ENCODE measurements at places on chromosomes 3 and 15.

DNA sequence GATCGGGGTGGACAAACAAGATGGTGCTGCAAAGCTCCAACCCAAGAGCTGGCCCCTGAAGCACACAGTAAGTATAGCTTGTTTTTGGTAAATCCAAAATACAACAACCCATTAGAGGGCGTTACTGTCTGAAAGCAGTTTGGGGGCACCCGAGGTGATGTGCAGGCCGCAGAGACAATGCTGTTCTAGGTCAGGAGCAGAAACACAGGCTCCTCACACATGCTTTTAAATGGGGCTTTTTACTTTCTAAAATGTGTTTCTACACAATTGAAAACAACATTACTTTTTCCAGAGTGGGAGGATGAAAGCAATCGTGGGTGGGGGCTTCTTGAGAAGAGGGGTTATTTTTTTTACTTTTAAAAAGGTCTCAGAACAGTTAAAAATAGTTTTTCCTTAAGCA, 1029.3 kb upstream of the CFAP20DC start:
- no peak for DNase-seq

DNA sequence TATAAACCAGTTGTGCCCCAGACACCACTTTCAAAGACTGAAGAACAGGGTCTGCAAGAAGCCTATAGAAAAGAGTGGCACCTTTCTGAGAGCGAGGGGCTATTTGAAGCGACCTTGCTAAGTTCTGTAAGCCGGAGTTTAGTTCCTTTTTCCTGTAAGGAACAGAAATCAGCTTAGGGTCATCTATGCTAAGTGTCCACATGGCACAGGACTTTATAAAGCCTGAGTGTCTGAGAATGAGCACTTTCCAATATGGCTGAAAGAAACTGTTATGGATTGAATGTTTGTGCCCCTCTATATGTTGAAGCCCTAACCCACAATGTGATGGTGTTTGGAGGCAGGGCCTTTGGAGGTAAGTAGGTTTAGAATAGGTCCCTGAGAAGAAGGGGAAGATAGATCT, 4.0 kb upstream of the A4GNT start:
- DNase-seq: no peak

- DNase-seq: no peak
These were observed 15.5 kb downstream of the CCR5 start for GRCh38 chr3:46386205-46386604.

DNA sequence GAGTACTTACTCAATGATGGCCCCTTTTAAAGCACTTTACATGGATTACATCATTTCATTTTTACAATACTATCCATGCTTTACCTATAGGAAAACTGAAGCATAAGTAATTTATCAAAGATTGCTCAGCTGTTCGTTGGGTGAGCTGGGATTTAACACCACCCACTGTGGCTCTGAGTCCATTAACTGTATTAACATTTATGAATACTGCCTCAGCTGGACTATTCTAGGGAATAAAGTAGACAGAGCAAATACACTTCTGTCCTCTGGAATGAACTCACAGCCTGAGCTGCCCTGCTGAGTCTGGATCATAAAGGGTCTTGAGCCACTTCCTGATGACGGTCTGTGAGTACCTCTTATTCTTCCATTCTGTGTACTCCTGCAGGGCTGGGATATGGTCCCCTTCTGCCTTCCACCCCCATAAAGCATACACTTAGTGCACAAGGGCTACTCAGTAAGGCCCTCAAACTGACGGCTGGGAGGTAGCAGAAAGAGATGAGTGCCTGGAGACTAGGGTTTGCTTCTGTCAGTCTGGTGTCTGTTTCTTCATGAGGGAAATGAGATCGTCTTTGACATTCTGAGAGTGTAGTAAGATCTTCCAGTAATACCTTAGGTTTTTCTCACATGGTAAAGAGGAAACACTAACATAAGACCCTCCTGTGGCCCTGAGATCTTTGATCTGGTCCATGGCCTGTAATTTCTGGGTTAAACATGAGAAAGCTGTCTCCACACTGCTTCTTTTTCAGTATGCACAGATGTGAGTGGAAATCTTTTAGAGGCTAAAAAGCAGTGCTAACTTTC, 12.6 kb upstream of the ST6GAL1 start:
- no peak for DNase-seq

DNA sequence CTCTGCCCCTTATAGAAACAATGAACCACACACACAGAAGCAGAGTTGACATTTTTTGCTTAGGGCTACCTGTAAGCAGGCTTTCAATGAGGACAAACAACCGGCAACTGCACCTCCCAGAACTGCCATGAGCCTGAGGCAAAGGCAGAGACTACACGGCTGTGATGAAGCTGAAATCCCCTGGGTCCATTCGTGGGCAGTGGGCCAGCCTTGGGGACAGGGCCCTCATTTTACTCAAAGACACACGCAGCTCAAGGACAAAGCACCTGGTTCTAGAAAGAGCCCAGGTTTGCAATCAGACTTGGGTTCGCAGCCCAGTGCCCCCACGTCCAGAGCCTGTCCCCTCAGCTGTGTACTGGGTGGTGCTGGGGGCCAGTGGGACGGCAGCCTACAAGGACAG, 17.9 kb downstream of the FAM174B start:
- no peak for DNase-seq

- peak; percentile 65 for DNase-seq
These were observed 1.2 kb upstream of the ADCY5 start for GRCh38 chr3:123449997-123450604.

DNA sequence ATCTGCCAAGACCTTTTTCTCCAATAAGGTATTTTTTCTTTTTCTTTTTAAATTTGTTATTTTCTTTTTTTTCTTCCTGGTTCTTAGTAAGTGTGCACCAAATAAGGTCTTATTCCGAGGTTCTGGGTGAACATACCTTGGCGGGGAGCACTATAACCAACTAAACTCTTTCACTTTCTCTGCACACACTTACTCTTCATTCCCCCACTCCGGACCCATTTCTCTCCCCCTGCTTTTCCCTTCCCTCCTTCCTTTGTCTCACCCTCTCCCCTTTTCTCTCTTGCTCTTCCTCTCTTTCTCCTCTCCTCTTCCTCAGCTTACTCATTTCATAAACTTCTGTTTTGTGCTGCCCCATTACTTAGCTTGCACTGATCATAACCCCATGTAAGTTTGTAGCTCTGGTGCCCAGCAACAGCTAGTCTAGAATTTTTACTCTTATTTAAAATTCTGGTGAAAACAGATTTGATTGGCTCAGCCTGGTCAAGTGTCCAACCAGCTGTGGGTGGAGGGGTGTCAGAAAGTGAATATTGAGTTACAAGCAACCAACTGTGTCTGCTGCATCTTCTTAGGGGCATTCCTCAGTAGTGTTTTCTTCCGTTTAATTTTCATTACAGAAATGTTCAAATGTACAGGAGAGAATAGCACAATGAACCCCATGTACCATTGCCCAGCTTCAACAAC, 297.5 kb downstream of the SHQ1 start:
- DNase-seq: no peak

GRCh38 chr3:2938711-2939110, 171.5 kb downstream of the IL5RA start:
- no peak for DNase-seq

DNA sequence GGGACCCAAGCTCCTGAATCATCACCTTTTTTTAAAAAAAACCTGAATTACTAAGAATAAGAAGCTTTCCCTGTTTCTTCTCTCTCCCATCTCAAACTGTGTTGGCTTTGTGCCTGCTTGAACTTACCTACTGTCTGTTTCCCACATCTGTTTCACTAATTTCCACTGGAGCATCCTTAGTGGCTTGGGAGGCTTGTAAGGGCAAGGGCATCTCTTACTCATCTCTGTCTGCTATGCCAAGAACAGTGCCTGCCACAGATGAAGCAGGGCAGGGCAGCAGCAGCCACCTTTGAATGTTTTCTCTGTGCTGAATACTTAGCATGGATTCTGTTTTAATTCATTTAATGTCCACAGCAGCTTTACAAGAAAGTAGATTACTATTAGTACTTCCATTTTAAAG, 42.3 kb downstream of the SNRK start:
- no peak for DNase-seq

- no peak for DNase-seq
These were observed 294.8 kb downstream of the MCTP2 start for GRCh38 chr15:94526071-94526689.

Data from left hindlimb (tissue), 1 donor.